Large intestine (tissue), 12 donors: ENCODE measurements at places on chromosomes 4 and X.

- peak; percentile 70 for DNase-seq
Measured at GRCh38 chr4:37453281-37453998, 208.9 kb downstream of the NWD2 start.

DNA sequence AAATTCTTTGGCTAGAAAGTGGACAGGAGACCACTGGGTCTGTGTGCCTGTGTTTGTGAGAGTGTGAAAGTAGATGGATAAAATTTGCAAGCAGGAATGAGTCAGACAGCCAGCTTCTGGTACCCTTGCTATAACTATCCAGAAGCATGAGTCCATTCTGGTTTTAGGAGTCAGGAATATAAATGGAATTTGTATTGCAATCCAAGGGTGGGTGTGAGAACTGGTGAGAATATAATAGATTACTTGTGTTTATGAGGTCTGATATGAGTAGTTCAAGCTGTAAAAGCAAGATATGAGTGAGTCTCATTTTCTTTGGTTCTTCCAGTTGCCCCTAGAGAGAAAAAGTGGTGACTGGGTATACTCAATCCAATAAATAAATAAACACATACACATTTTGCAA, 212.7 kb upstream of the TAPT1 start:
- no peak for DNase-seq

- DNase-seq = no peak
Measured at GRCh38 chr4:7569810-7570783, 135.4 kb upstream of the PSAPL1 start.

DNA sequence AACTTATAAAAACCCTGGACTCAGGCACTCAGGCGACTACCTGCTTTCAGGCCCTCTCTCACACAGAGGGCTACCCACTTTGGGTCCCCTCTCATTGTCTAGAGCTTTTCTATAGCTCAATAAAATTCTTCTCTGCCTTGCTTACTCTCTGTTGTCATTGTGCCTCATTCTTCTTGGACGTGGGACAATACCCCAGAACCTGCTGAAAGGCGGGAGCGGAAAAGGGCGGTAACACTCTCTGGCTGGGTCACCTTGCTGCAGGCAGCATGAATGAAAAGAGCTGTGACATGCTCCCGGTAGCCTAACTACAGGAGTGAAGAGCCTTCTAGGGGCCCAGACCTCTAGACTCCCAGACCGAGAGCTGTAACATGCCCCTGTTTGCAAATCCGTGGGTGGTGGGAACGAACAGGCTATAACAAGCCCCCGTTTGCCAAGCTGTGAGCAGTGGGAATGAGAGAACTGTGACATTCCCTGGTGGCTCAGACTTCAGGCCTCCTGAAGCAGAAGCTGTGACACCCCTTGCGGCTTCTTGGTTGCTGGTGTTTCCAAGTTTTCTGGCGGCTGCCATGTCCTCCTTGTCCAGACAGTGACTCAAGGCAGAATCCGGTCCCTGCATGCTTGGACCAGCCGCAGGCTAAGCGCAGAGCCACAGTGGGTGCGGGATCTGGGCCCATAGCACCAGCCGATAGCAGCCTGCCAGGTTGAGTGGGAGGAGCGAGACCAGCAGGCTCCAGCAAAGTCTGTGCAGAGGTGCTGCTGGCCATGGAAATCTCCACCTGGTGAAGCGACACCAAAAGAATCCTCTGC, 684.6 kb downstream of the ARAP2 start:
- no peak for DNase-seq

GRCh38 chr4:38582445-38582844, 81.6 kb upstream of the KLF3 start:
- no peak for DNase-seq
